ENCODE measurements at places on chromosomes 12 and 14. TPM values are rescaled to one million over a fixed set of nuclear protein-coding genes. Genes with fewer than 3 reads are reported as not detected.

NFE2 gene
- polyA plus RNA-seq: 0.34 TPM

KCNMB4 gene
- polyA plus RNA-seq: 7.1 TPM

ACOT4 gene
- polyA plus RNA-seq: 1.8 TPM

IQSEC3 gene
- 2.1 TPM for polyA plus RNA-seq

ANG gene
- 1.8 TPM for polyA plus RNA-seq

NTF3 gene
- 0.37 TPM for polyA plus RNA-seq

GSG1 gene
- polyA plus RNA-seq: not detected

PRKAG1 gene
- polyA plus RNA-seq: 71.6 TPM

ENDOU gene
- 0.11 TPM for polyA plus RNA-seq

TMX1 gene
- polyA plus RNA-seq: 30.2 TPM

TAS2R7 gene
- not detected for polyA plus RNA-seq

IFI27L1 gene
- 39.7 TPM for polyA plus RNA-seq

SLC10A1 gene
- not detected for polyA plus RNA-seq

CNTN1 gene
- 13.4 TPM for polyA plus RNA-seq

SIX6 gene
- polyA plus RNA-seq: 0.08 TPM

POP5 gene
- polyA plus RNA-seq: 116 TPM

GALNT16 gene
- 16.3 TPM for polyA plus RNA-seq

RBP5 gene
- 8.7 TPM for polyA plus RNA-seq

ADAMTS20 gene
- not detected for polyA plus RNA-seq

PTGDR gene
- polyA plus RNA-seq: 0.37 TPM

AP1G2 gene
- polyA plus RNA-seq: 587 TPM

NELL2 gene
- 10.8 TPM for polyA plus RNA-seq

TAS2R9 gene
- polyA plus RNA-seq: 0.10 TPM

NEK9 gene
- polyA plus RNA-seq: 62.6 TPM

SLC2A13 gene
- 3.5 TPM for polyA plus RNA-seq

SLC5A8 gene
- 0.64 TPM for polyA plus RNA-seq

CSAD gene
- polyA plus RNA-seq: 140 TPM

SNW1 gene
- polyA plus RNA-seq: 24.2 TPM

RIPK3 gene
- polyA plus RNA-seq: 8.0 TPM

SYCP3 gene
- polyA plus RNA-seq: not detected

All from adrenal gland (tissue), 19 donors.